ENCODE measurements at places on chromosomes 1 and 21.

GRCh38 chr1:116514708-116515525 lies 55.9 kb downstream of the CD58 start:
- peak; percentile 90 for DNase-seq

DNA sequence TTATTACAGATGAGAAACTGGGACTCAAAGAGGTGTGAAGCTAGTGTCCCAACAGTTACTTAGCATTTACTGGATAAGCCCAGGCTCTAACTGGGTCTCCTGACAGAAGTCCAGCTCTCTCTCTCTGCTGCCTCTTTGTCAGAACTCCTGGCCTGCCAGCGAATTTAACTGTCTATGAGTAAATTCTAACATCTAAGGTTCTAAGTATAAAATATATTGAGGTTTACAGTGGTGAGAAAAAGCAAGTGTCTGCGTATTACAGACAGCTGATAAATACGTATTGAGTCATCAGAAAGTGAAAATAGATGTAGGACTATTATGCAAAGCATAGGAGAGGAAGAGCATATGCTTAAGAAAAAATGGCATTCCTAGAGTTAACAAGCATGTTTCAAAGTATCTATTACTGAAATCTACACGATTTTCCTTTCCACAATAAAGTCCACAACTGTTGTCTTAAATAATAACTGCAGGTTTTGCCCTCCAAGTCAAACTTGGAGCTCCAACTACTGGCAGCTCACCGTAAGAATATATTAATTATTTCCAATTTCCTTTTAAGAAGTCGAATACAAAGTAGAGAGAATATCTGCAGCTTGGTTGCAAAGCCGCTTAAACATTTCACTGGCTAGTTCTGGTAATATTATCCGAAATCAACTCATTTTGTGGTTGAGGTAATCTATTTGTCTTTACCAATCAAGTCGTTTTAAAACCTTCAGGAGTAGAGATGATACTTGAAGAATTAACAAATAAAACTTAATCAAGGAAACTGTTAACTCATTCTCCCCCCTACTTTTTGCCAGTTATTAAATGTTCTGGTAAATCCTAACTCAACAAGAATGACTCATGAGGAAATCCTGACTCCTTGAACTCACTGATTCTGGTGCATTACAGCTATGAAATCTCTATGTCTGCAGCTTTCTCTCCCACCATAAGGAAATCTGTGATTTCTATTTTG lies 1.4 kb upstream of the RGS2 start:
- DNase-seq = peak; percentile 23

- no peak for DNase-seq
Observed at GRCh38 chr1:201064806-201065205, 41.3 kb upstream of the KIF21B start.

- no peak for DNase-seq
Observed at GRCh38 chr1:39910263-39910662, 8.5 kb upstream of the MYCL start.

GRCh38 chr1:58754683-58755467 lies 29.0 kb downstream of the JUN start:
- peak; percentile 85 for DNase-seq

- no peak for DNase-seq
Observed at GRCh38 chr1:25675729-25676476, 59.3 kb downstream of the MAN1C1 start.

GRCh38 chr1:110356379-110356778 lies 17.2 kb downstream of the RBM15 start:
- DNase-seq = no peak

DNA sequence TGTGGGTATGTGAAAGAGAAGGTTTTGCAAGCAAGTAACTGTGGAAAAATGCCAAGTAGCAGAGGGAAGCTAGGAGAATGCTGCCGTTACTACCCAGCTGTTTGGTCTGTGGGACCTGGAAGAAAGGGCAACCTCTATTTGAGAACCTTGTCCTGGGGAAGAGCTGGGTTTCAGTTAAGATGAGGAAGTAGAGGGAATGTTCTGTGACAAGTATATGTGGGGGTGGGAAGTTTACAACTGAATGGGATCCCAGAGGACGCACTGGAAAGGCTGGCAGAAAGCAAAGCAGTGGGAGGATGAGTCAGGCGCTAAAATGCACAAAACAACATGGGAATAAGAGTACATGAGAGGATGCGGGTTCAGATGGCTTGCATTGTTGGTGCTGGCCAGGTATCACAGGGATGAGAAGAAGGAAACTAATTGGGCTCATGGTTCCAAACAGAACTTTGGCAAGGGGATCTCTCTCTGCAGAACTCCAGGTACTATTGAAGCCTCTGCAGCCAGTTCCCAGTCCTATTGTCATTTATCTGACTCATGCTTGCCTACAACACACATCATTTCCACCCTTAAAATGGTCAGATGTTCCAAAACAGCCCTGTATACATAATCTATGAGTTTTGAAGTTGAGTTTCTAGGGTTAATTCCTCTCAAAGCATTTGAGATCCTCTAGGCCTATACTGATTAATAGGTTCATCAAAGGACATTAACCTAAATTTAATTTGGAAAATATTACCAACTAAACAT lies 88.5 kb upstream of the VAV3 start:
- peak; percentile 39 for DNase-seq

DNA sequence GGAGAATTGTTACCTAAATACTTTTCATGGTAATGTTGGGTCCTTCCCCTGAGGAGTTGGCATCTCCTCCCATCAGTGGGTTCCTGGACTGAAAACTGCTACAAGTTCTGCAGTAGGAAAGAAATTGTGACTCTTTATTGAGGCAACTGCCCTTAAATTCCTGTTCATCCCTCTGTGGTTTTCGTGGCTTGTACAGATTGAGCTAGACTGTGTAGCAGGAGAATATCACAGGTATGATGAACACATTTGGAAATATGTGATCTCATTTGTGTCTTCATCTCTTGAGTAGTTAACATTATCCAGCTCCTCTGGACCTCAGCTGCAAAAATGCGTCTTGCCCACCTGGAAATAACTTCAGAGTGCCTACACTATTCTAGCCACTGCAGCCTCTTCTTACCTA lies 390.6 kb downstream of the PTPRC start:
- no peak for DNase-seq

DNA sequence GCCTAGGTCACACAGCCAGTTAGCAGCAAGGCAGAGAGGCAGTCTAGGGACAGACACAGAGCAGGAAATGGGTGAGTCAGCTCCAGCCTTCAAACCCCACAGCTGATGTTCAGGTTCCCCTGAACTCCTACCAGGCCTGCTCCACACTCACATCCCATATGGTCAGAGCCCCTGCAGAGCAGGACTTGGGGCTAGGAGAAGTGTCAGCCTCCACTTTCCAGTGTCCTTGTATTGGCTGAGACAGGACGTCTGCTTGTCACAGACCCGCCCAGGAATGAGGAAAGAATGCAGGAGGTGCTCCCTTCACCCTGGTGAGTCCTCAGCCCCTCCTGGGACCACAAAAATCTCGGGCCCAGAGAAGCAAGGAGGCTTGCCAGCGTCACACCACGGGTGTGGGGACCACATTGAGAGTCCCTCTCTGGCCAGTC lies 92.5 kb downstream of the LACTBL1 start:
- peak; percentile 15 for DNase-seq

GRCh38 chr1:43507296-43508295 lies 23.1 kb upstream of the PTPRF start:
- no peak for DNase-seq

GRCh38 chr1:40058453-40059337 lies 18.2 kb downstream of the CAP1 start:
- DNase-seq = no peak

GRCh38 chr1:235843461-235843961 lies 23.2 kb downstream of the LYST start:
- DNase-seq = peak; percentile 60

DNA sequence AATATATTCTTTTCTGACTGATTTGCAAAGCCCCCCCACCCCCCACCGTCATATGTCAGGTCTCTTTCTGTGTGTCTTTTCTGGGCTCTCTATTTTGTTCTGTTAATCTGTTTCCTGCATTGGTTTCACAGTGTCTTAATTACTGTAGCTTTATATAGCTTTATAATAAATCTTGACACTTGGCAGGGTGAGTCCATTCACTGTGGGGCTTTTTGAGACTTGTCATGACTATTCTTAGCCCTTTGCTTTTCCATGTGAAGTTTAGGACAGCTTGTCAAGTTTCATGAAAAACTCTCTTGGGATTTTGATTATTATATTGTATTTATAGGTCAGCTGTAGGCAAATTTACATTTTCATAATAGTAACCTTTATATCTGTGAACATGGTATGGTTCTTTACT lies 50.4 kb downstream of the MIGA1 start:
- DNase-seq = no peak

DNA sequence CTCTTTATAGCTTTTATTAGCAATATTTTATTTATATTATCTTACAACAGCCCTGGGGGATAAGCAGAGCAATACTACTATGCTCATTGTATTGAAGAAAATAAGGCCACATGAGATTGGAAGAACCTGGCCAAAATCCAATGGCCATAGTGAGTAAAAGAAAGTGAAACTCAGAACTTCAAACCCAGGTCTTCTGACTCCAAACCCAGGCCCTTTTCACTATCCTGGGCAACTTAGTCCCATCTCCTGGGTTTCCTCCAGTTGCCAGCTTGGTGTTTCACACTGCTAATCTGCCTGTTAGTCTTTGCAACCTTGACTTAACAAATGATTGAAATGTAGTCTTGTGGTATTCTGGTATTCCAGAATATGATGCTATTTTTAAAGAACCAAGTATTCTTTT lies 22.4 kb upstream of the EXO1 start:
- no peak for DNase-seq

DNA sequence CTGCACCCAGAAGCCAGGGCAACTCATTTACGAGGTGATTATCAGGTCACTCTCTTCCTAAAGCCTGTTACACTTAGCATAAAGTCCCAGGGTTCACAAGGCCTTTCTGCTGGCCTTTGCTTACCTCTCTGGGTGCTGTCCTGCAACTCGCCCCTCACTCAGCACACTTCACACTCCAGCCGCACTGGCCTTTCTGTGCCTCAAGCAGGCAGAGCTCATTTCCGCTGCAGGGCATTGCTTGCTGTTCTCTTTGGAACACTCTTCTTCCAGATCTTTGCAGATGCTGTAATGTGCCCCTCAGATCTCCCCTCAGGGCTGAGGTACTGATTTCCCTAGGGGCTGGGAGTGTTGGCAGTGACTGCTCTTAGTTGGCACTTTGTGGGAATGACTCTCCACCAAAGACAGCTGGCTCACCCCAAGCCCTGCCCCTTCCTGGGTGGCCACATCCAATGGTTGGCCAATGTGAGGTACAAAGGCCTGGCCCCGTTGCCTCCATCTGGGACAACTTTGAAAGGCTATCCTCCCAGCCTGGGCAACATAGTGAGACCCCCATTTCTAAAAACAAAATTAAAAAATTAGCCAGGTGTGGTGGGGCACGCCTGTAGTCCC lies 50.8 kb upstream of the SSBP3 start:
- DNase-seq = no peak

- DNase-seq = peak; percentile 20
Observed at GRCh38 chr1:60731321-60731720, 351.0 kb upstream of the NFIA start.

- DNase-seq = peak; percentile 37
Observed at GRCh38 chr1:105072850-105073249, 1323.2 kb downstream of the AMY1C start.

DNA sequence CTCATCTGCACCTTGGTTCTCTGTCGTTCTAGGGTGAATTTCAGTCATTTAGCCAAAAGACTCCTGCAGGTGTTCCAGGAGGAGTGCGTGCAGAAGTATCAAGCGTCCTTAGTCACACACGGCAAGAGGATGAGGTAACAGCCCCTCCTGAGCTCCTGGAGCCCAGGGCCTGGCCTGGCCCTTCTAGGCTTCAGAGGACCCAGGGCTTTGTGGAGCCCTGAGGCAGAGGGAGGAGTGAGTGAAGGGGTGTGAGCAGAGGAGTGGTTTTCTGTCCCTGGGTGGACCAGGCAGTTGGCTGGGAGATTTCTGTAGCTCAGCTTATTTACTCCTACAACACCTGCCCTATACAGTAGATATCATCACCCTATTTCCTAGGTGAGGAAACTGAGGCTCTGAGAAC lies 15.7 kb upstream of the RASSF5 start:
- no peak for DNase-seq

DNA sequence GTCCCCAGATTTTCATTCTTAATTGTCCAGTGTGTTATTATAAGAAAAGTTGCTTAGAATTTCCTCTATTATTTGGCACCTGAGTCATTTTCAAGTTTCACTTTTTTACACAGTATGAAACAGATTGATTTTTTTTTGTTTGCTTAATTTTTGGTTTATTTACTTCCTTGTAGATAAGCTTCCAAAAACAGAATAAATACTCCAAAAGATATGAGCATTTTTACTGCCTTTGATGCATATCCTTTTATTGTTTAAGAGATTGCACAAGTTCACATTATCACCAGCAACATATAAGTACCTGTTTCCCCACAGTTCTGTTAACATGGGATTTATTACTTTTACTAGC lies 36.3 kb upstream of the AHCYL1 start:
- DNase-seq = no peak

DNA sequence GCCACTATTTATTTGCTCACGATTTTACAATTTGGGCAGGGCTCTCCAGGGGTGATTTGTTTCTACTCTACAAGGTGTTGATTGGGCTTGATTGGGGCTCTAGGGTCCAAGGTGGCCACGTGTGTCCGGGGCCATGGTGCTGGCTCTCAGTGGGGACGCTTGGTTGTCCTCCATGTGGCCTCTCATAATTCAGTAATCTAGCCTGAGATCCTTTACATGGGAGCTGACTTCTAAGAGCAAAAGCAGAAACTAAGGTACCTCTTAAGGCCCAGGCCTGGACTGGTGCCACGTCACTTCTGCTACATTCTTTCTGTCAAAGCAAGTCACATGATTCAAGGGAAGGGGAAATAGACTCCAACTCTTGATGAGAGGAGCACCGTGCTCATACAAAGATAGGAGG lies 8.1 kb upstream of the PSRC1 start:
- peak; percentile 64 for DNase-seq

DNA sequence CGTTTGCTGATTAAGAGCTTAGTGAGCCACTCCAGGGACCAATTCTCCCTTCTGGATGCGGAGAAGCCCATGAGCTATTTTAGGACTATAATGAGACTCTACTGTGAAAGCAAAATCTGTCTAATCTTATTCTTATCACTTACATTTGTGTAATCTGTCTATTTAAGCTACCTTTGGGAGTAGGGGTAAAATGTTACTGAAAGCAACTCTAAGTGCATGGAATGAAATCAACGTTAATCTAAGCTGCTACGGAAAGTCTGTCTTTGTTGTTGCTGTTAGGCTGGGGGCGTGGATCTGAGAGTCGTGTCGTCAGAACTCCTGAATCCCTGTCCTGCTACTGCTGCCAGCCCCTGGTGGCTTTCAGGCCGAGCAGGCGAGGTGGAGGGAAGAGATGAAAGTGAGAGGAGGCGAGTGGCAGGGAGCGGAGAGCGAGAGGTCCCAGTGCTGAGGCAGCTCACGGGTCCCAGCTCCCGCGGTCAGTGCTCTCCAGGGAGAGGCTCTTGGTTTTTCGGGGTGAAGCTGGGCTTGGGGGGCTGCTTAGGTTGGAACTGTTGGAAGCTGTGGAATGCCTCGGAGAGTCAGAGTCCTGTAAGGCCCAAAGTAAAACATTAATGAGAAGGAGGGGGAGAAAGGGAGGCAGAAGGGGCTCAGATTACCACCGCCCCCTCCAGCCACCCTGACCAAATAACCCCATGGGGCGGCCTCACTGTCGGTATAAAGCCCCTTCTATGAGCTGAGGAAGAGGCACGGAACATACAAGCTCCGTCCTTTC lies 53.9 kb downstream of the COQ8A start:
- no peak for DNase-seq

GRCh38 chr1:53378932-53379661 lies 51.2 kb upstream of the LRP8 start:
- no peak for DNase-seq

- DNase-seq = peak; percentile 34
Observed at GRCh38 chr1:6082430-6082971, 36.8 kb downstream of the KCNAB2 start.

Data from hematopoietic multipotent progenitor cell treated with erythropoietin and hydrocortisone succinate and interleukin-3 and kit ligand, for 4 days (in vitro differentiated cells).